Effector memory CD8-positive, alpha-beta T cell (primary cell): ENCODE measurements at places on chromosomes 5 and 9.

GRCh38 chr9:5355226-5355625 lies 15.6 kb upstream of the RLN1 start:
- DNase-seq: no peak

GRCh38 chr5:39700523-39700922 lies 275.7 kb upstream of the DAB2 start:
- no peak for DNase-seq

- no peak for DNase-seq
Measured at GRCh38 chr5:137414112-137414755, 84.9 kb downstream of the SPOCK1 start.

GRCh38 chr9:92608241-92608908 lies 61.6 kb downstream of the IPPK start:
- no peak for DNase-seq
